ENCODE measurements at places on chromosomes 1 and 21.

- no peak for DNase-seq
Observed at GRCh38 chr1:229768232-229768631, 142.2 kb downstream of the URB2 start.

- no peak for DNase-seq
Observed at GRCh38 chr1:8841395-8841794, 24.0 kb upstream of the RERE start.

- no peak for DNase-seq
Observed at GRCh38 chr1:189151361-189151760, 1326.3 kb downstream of the BRINP3 start.

DNA sequence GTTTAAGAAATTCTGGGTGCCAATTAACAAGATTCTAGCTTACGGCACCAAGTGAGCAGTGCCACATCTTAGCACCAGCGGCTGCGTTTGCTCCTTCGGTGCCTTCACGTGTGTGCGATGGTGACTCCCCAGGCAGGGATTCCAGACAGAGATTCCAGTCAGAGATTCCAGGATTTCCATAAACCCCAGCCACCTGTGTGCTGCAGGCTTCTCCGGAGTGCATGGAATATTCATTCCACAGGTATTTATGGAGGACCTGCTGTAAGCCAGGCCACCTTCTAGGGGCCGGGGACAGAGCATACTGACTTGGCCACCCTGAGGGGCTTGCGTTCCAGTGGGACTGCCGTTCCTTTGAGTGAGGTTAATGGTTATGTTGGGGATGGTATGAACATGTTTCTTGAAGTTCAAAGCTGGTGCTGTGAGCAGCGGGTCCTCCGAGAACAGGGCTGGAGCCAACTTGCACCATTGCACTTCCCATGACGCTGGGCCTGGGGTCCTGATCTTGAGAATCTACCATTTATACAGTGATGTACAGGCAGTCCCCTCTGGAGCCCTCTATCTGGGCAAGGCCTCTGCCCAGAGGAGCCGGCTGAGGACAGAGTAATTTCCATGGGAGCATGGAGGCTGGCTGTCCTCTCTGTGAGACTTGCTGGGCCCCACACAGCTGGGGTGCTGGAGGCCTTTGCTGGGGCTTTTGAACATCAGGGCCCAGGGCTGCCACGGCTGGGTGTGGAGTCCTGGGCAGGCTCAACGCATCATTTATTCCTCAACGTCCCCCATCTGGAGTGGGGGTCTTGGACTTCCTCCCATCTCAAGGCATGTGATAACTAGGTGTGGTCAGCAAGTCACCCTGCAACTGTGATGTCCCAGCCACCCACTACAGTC is 58.8 kb upstream of the AJAP1 start:
- DNase-seq, result no peak

DNA sequence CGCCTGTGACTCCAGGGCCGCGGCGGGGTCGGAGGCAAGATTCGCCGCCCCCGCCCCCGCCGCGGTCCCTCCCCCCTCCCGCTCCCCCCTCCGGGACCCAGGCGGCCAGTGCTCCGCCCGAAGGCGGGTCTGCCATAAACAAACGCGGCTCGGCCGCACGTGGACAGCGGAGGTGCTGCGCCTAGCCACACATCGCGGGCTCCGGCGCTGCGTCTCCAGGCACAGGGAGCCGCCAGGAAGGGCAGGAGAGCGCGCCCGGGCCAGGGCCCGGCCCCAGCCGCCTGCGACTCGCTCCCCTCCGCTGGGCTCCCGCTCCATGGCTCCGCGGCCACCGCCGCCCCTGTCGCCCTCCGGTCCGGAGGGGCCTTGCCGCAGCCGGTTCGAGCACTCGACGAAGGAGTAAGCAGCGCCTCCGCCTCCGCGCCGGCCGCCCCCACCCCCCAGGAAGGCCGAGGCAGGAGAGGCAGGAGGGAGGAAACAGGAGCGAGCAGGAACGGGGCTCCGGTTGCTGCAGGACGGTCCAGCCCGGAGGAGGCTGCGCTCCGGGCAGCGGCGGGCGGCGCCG is at the start of gene SIM2:
Gene SIM2 (plus strand): TSS at position 135 of the 565 bp plus-strand sequence. CDS start 632 bp downstream, outside the sequence.
- no peak for DNase-seq

DNA sequence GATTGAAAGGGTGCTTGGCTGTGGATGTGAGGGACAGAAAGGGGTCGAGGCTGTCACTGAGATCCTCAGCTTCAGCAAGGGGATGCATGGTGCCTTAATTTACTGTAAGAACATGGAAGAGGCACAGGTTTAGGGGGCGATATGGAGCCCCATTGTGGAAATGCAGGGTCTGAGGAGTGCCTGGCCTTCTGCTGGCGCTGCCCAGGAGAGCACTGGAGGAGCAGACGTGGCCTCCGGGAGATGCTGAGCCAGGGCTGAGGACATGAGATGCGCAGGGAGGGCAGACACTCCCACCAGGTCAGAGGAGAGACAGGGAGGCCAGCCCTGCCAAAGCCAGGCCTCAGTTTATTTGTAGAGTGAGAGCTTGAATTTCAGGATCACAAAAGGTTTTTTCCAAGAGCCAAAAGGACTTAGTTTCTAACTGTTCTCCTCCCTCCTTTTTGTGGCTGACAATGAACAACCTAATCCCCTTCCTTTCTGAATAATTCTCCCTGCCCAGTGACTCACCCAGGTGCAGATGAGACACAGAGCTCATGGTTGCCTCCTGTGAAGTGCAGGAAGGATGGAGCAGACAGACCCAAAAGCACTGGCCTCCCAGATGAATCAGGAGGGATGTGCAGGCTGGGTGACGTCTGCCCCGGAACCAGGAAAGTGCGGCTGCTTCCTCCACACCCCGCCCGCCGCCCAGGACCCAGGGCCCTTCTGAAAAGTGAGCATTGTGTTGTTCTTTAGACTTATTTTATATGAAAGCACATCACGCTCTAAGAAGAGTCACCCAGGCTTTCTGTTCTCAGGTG is 73.0 kb upstream of the TMPRSS2 start:
- DNase-seq, result no peak

- no peak for DNase-seq
Observed at GRCh38 chr1:234373959-234374254, 651 bp downstream of the COA6 start.

DNA sequence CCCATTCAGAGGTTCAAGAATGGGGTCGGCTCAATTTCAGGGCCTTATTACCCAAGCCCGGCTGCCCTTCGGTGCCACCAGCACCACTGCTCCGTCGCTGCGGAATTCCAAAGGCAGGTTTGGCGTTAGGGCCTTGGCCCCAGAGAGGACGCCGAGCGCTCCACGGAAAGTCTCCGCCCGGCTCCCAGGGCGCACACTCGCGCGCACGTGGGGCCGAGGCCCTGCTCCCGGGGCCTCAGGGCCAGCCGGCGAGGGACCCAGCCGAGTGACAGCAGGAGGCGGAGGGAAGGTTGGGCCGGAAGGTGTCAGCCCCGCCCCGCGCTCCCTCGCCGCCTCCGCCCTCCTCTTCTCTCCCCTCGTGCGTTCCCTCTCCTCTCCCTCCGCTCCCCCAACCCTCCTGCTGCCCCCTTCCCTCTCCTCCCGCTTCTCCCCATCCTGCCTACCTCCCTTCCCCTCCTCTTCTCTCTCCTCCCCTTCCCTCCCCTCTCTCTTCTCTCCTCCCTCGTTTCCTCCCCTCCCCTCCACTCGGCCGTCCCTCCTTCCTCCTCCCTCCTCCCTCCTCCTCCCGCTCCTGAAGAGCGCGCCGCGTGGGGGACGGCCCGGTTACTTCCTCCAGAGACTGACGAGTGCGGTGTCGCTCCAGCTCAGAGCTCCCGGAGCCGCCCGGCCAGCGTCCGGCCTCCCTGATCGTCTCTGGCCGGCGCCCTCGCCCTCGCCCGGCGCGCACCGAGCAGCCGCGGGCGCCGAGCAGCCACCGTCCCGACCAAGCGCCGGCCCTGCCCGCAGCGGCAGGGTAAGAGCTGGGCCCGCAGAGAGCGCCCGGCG is at the start of gene ETS2:
Gene ETS2 (plus strand): TSS at position 602 of the 825 bp plus-strand sequence. CDS start 4,106 bp downstream, outside the sequence.
- peak; percentile 93 for DNase-seq

DNA sequence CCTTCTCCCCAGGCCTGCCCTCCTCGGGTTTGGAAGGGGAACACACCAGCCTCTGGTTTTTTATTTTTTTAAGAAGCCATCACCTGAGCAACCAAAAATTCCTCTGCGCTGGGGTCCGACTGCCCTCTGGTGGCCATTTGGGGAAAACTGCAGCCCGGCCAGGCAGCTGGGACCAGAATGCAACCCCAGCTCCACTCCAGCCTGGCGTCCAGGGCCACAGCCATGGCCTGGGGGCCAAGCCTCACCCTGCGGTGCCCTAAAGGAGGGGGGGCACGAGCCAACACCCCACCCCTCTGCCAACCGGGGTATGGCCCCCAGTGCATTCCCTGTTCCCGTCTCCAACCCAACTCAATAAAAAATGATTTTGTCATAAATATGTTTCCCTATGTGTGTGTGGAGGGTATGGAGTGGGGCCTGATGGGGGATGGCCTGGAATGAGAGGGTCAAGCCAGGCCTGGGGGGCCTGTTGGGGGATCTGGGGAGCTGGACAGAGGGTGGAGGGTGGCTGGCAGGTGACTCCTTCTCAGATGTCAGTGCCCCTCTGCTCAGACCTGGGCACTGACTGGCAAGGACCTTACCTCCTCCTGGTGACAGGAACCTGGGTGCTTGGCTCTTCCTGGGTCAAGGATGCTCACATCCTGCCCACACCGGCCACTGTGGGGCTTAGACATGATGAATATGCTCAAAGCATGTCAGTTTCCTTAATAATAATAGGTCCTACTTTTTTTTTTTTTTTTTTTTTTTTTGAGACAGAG is 3.2 kb downstream of the GPR3 start:
- DNase-seq, result peak; percentile 95

DNA sequence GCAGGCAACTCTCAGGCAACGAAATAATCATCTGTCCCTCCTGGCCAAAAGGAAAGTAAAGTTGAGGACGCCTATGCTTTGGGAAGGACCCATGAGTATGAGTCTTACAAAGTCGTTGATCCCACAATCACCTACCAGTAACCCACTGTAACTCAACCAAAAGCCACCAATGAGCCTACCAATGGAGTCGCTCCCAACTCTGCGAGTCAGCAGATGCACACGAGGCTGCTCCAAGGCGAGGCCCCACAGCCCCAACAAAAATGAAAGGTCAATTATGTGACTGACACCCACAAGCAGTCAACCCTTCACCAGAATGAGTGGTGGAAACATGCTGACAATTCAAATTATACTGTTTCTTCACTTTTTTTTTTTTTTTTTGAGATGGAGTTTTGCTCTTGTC is 12.0 kb downstream of the SETD4 start:
- DNase-seq, result no peak

GRCh38 chr21:43322805-43323204 is 104.1 kb downstream of the SIK1 start:
- peak; percentile 69 for DNase-seq

DNA sequence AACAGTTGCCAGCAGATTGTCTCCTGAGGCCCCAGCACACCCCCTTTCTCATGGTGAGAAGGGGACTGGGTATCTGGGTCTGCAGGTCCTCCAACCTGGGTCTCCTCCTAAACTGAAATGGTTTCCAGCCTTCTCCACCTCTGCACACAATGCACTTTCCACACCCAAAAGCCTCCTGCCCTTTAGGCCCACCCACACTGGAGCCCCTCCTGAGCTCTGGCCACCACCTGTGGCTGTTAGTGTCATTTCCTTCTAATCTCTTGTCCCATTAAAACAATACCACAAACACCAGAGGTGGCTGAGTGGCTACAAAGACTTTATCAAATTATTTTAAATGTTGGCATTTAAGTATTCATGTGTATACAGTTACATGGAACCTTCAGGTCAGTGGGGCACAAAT is 11.5 kb downstream of the GPR3 start:
- DNase-seq, result no peak

GRCh38 chr1:97920276-97920831 is 480 bp downstream of the DPYD start:
- DNase-seq, result peak; percentile 62

GRCh38 chr1:43056981-43057391 is 98.3 kb upstream of the SLC2A1 start:
- DNase-seq, result no peak
